ENCODE measurements at places on chromosomes 3 and 15.
A peak's percentile ranks its signal among the peaks of the same experiment; 100 is the strongest.

DNA sequence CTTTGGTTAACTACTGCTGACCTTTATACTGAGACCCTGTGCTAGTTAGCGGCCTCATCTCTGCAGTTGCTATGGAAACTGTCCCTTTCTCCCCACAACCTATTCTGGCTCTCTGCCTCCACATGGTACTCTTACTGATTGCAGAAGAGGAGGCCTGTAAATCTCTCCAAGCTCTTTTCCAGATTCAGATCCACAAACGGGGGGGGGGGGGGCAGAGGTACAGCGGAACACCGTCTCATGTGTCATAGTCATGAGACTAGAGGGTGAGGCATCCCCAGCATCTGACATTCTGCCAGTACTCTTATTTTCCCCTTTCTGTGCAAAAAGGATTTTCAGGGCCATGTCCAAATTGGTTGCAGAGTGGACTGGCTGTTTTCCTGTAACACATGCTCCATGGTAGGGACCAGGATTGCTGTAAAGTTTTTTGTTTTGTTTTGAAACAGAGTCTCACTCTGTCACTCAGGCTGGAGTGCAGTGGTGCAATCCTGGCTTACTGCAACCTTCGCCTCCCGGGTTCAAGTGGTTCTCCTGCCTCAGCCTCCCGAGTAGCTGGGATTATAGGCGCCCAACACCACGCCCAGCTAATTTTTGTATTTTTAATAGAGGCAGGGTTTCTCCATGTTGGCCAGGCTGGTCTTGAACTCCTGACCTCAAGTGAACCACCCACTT lies 8.3 kb upstream of the MAP1A start:
- DNase-seq: no peak

DNA sequence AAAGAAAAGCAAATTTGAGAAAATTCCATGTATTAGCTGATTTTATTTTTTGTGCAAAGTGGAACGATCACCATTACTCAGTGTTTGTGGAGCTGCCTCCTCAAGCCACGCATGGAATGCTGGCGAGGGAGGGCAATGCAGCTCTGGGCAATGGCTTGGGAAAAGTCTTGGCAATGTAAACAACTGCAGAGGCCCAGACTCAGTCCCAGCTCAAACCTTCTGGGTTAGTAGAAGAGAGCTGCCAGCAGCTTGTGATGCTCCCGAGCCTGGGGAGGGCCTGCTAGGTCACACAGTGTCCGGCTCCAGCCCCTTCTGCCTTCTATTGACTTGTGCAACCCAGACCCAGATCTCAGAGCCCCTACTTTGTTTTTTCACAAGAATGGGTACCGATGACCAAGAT lies 4.3 kb downstream of the EPHB1 start:
- no peak for DNase-seq

- peak; percentile 65 for DNase-seq
Observed at GRCh38 chr15:71114887-71115566, at the start of gene THSD4. Gene THSD4, plus strand, starts transcription at chr15:71115471.

DNA sequence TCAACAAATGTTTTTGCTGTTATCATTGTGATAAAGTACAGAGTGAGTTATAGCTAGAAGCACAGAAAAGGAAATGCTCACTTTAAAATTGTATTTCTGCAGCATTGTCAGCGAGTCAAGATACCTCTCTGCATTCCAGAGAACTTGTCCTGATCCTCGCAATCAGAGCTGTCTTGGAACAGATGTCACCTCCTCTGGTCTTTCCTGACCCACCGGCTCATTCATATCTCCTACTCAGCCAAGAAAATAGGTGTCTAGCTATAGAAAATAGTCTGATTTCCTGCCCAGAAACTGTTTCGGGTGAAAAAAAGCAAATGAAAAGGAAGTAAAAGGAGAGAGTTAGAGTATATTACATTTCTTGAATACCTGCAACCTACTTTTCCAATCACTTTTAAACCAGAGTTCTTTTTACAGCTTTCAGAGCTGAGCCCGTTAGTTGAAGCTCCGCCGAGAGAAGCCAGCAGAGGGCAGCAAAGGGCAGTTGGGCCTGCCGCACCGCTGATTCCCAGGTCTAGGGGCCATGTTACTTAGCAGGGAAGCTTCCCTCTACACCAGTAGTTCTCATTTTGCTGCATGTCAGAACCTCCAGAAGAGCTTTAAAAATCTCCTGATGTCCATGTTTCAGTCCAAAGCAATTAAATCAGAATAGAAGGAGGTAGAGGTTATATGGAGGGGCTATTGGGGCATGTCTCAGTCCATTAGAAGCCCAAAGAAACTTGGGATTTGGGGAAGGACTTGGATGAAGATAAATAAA lies 185.7 kb upstream of the THRB start:
- DNase-seq: peak; percentile 63

DNA sequence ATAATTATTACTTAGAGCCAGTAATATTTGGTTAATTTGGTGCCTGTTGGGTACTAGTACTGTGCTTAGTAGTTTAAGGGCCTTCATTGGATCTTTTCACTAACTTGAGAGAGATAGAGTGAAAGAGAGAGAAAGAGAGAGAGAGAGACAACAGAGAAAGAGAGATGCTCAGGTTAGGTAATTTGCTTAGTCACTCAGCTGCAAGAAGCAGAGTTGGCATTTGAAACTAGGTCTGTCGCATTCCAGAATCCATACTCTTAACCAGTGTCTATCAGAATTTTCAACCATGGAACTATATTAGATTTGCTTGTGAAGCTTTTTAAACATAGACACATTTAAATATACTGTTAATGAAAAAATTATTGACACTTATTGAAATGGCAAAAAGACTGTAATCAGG lies 31.1 kb upstream of the NUDT16 start:
- no peak for DNase-seq

All from astrocyte of the spinal cord (primary cell).